ENCODE measurements at places on chromosomes 5 and 9.

DNA sequence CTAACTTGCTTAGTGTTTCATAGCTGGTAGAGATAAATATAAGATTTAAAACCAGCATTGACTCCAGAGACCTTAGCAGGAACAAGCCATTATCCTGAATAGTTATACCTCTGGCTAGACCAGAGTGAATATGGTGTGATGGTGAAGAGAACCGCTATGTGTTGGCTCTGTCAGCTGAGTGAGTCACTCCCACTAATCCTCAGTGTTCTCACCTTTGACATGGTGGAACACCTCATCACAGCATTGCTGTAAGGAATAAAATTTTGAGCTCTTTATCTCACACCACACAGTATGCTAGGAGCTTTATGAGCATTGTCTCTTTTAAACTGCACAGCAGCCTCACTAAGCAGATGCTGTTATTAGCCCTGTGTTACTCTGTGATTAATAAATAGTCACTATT lies 90.7 kb upstream of the DHFR start:
- no peak for DNase-seq

DNA sequence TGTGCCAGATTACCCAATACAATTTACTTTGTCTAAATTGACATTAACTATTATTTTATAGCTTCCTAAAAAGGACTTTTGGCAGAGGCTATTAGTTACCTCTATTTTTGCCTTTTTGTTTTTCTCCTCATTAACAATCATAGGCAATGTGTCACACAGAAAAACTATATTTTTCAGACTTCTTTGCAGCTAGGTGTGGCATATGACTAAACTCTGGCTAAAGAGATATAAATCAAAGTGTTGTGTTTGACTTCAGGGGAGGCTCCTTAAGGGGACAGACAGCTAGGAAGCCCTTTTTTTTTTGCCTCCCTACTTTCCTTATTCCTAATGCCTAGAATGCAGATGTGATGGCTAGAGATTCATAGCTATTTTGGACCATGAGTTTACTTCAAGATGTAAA lies 19.7 kb upstream of the GCNT4 start:
- DNase-seq: no peak

DNA sequence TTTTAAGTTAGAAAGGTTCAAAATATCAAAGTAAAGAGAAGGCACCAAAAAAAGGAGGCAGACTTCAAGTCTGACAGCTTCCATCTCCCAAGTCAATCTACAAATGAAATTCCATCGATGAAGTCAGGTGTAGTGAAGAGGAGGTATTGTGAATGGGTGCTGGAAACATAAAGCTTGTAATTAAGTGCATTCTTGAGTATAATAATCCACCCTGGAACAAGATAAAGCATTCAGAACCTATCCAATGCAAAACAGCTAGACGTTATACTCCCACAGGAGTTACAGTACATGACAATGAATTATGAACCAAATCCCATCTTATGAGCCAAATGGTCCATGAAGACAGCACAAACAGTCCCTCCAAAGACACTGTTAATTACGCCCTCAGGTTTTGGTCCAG lies 22.3 kb downstream of the BNC2 start:
- DNase-seq: no peak

DNA sequence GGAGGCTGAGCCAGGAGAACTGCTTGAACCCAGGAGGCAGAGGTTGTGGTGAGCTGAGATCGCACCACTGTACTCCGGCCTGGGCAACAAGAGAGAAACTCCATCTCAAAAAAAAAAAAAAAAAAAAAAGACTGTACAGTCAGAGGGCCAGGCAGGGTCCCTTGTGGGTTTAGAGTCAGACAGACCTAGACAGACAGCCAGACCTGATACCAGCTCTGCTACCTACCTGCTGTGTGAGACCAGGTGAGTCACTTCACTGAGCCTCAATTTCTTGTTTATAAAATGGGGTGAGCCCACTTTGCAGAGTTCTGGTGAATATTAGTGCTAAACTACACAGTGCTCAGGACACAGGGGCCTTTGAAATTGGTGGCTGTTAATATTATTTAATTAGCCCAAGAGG lies 19.7 kb downstream of the TRIM14 start:
- no peak for DNase-seq

DNA sequence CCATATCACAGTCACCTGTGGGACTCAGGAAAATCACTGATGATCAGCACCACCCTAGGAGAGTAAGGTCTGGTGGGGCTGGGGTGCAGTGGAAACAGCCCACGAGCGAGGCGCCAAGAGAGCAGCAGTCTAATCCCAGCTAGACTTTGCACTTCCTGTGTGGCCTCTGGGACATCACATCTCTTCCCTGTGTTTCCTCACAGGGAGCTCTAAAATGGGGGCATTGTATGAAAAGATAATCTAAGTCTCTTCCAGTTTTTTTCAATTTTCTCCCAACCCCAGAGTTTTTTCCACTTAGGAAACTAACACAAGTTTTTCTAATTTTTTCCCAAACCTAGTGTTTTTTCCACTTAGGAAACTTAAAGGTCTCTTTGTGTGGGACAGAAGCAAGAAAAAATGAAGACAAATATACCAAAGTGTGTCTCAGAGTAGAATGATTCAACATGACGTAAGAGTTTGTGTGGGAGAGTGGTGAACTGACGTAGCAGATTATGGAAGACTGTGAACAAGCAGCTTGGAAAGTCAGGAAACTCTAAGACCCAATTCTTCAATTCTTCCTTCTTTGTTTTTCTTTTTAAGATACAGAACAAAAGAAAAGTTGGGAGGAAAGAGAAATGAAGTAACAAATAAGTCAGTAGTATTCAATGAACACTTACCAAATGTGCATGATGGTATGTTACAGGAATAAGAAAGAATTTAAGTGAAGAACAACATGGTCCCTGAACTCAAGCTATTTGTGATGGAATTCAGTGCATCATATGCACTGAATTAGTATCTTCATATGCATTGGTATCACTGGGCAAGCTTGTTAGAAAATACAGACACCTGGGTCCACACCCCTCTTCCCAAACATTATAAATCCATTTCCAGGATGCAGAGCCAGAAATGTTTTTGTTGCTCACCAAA lies 51.3 kb downstream of the LHFPL2 start:
- DNase-seq: no peak
